ENCODE measurements at places on chromosomes 7 and 10. TPM values are rescaled to one million over a fixed set of nuclear protein-coding genes. Genes with fewer than 3 reads are reported as not detected.

The C7orf57 gene
- 3.2 TPM for total RNA-seq

The CPA4 gene
- 3.1 TPM for total RNA-seq

The MMD2 gene
- not detected for total RNA-seq

The GPNMB gene
- 2.1 TPM for total RNA-seq

DNA sequence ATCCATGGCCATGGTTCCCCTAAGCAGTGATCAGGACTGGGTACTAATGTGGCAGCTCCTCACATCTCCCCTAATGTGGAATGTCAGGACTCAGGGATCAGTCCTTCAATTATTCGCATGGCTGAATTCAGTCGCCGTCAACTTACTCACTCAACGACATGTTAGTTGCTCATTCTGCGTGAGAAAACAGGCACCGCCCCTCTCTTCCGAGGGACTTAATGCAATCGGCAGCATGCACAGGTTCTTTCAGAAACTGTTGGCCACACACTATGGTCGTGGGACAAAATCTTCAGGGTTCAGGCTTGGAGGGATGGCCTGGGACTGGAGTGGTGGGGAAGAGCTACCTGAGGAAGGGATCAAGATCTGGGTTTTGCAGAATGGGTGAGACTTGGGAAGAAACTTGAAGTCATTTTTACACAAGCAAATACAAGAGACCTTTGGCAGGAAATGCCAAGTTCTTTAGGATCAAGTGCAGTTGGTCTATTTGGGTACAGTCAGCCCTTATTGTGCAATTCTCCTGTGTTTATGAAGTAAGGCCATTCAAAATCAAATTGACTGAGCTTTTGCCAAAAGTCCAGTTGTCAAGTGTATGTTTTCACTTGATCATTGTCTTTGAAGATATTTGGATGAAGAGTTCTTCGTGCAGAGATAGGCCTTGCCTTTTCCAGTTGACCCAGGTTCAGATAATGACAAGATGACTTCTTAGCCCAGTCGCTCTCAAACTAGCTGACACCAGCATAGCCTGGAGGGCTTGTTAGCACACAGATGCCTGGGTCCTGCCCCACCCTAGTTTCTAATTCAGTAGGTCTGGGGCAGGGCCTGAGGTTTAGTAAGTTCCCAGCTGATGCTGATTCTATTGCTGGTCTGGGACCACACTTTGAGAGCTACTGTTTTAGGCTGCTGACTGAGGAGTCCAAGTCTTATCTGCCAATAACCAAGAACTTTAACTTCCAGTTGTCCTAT lies 48.5 kb downstream of the LRRC18 start:
- DNase-seq = no peak
- no peaks in the 10 kb centered on the region for H3K36me3 ChIP-seq
- H3K27ac ChIP-seq = no peak overlapping the region
- no peaks in the 10 kb centered on the region for H3K4me1 ChIP-seq
- H3K4me3 ChIP-seq = no peak overlapping the region
- H3K27me3 ChIP-seq = peaks cover 8% of the 10 kb centered on the region

DNA sequence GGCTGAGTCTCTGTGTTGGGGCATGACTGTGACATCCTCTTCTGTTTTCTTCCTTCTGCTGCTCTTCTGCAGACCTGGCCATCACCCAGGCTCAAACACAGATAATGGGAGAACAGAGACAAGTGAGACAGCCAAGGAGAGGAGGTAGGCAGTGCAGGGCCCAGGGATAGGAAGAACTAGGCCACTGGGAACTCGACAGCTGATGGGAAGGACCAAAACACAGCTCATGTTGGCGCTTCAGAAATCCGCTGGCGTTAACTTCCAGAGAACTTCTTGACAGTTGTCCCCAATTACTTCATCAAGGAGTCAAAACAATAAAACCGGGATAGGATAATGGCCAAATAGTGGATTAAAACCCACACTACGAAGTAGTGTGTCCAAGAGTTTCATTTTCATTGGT lies 97.0 kb upstream of the PALS2 start:
- DNase-seq = no peak
- no peak overlapping the region for H3K4me3 ChIP-seq
- H3K27ac ChIP-seq = no peak overlapping the region

DNA sequence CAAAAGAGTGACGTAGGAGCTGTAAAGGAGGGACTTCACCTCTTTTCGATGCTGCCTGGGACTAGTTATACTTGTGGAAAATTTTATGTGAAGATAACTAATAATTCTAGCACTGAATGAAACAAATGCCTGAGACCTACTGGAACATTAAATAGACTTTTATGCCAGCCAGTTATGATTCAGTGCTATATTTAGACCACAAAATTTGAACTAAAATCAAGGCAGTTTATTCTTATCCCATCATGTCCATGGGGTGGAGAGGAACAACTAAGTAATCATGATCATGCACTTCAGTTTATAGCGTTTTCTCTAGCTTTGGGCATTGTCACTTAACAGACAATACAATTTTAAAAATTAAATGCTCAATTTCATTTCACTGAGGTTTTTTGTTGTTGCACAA lies 76.7 kb downstream of the ZEB1 start:
- H3K27me3 ChIP-seq = no peaks in the 10 kb centered on the region
- no peaks in the 10 kb centered on the region for H3K36me3 ChIP-seq
- no peak for DNase-seq

GRCh38 chr7:123401295-123401694 lies 133.1 kb downstream of the IQUB start:
- no peaks in the 10 kb centered on the region for H3K27me3 ChIP-seq
- no peak overlapping the region for H3K4me3 ChIP-seq
- no peak overlapping the region for H3K27ac ChIP-seq
- H3K36me3 ChIP-seq = no peaks in the 10 kb centered on the region
- no peak for DNase-seq

DNA sequence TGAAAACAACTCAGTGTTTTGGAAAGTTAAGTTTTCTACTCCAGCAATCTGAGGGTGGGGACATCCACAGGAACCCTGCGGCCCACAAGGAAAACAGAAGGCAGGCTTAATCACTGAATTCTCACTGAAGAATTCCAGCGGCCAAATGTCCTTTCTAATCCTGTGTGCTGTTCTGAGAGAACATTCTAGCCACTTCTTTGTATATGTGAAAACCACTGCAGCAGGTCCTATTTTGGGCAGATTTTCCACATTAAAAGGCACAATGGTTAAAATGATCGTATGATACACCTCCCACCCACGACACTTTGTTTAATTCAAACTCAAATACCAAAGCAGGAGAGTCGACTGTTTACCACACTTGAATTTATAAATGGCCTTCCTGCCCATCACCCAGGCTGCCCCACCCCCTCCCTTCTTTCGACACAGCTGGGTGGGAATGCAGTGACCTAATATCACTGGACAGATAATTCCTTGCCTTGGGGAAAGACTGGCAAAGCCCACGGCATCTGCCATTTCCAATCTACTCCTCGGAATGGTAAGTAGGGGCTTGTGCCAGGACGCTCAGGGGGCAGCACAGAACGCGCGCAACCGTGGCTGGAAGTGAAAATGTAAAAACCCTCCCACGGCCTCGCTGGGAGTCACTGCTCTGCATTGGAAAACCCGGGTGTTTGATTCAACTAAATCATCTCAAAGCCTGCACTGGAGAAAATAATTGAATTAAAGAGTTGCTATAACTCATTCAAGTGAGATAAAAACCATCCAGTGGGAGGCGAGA lies 67.0 kb downstream of the CTBP2 start:
- H3K4me1 ChIP-seq = peaks cover 5% of the 10 kb centered on the region
- no peaks in the 10 kb centered on the region for H3K36me3 ChIP-seq
- no peaks in the 10 kb centered on the region for H3K27me3 ChIP-seq
- DNase-seq = no peak
- H3K27ac ChIP-seq = no peak overlapping the region
- H3K4me3 ChIP-seq = no peak overlapping the region
